ENCODE measurements at places on chromosomes 13 and 19.

DNA sequence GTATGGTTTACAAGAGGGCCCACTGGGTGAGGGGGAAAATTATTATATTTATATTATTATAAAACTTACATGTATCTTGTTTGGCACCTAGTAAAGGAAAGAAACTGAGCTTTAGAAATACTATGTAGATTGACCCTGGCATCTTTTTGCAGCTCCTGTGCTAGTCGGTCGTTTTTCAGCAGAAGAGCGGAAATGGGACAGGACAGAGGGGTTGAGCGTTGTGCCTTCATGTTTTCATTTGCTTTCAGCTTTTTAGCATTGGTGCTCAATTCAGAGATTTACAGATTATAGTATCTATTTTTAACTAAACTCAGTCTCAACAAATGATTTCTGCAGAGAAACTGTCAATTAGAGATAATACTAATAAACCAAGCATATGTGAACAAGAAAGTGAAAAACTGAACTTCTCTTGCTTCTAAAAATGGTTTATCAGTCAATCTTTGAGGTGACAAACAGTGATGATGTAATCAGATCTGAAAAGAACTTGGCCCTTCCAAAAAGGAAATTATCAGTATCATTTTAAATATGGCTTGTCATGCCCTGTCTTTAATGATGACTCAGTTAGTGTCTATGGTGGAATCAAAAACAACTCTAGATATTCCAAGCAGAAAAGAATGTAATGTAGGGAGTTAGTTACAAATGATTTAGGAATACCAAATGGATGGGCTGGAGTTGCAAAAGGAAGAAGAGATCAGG is 56.9 kb upstream of the KCTD4 start:
- DNase-seq, result no peak

- no peak for DNase-seq
These were observed 659.9 kb downstream of the UQCRFS1 start for GRCh38 chr19:28553005-28553404.

DNA sequence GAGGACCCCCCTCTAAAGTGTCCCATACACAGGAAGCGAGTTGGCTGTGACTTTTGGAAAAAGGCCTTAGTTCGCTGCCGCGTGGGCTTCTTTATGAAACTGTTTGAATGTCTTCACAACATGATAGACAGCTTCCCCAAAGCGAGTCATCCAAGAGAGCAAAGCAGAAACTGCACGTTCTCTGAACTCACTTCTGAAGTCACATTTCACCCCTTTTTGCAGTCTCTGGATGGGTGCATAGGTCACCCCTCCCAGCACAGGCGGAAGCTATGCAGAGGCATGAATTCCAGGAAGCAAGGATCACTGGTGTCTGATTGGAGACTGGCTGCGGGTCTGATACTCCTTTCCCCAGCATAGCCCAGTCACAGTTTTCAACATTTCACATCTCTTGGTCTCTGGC is 10.6 kb downstream of the GPI start:
- DNase-seq, result no peak

GRCh38 chr13:73464758-73465616 is 406.2 kb downstream of the KLF5 start:
- no peak for DNase-seq

DNA sequence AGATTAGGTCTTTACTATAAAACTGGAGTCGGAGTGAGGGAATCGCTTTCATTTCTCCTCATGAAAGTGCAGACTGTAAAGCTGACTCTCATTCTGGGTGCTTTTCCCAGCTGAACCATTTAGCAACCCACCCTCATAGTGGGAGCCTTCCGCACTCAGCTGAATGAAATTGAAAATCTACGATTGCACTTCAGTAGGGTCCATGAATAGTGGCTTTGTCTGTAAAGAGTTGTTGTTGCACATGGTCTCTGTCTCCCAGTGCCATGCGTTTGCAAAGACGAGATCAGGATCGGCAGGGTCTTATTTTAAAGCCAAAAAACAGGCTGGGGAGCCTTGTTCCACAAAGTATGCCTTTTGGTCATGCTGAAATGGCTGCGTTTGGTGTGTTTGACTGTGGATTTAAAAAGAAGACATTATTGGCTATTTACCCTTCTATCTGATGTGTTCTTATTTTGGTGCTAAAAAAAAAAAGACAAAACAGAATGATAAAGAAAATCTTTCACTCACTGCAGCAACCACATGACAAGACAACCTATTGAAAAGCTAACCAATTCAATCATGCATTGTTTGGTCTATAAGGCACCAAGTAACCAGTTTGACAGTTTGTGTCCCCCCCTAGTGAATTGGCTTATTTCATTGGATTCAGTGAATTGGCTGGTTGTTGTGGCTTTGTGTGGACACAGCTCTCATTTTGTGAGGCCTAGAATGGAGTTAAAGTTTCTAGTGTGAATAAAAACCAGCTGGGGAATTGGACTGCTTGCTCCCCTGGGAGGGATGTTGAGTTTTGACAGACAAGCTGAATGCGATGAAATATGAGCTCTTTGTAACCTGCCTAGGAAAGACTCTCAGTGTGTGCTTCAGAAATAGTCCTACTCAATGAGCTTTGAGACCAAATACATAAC is 65.6 kb downstream of the ARHGAP35 start:
- DNase-seq, result no peak

- peak; percentile 55 for DNase-seq
These were observed 7.8 kb downstream of the DOT1L start for GRCh38 chr19:2171349-2172145.

DNA sequence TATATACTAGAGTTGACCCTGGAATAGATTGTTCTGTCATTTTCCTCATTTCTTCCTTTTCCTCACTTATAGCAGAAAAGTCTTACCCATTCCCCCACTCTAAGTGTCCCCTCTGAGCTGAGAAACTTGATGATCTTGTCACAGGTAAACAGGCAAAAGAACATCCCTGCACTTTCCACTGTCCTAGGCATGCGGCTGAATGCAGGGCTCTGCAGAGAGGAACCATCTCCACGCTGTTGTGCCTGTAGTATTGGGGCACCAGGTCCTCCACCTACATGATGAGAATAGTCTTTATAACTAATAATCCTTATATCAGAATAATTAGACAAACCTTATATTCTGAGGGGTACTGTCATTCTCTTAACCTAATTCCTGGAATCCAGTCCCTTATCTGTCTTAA is 211.3 kb downstream of the RBM26 start:
- DNase-seq, result no peak
